ENCODE measurements at places on chromosomes 7 and 10.

DNA sequence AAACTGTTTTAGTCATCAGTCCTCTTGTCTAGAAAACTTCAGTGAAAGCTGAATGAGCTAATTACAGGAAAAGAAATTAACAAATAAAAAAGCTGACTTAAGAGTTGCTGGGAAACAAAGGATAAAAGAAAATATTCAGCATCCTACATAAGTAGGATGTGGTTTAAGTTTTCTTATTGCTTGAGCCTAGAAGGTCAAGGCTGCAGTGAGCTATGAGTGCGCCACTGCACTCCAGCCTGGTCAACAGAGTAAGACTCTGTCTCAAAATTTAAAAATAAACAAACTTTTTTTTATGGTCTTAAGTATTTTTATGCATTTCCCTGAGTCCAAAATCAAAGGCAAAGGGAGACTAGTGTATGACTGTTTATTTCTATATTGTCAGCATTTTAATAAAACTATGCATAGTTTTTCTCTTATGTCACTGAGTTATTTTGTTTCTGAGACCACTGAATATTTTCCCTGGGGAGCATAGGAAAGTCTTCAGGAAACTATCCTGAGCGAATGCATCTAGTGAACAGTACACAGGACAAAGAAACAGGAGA, 40.0 kb upstream of the LRRN3 start:
- no peak for DNase-seq

DNA sequence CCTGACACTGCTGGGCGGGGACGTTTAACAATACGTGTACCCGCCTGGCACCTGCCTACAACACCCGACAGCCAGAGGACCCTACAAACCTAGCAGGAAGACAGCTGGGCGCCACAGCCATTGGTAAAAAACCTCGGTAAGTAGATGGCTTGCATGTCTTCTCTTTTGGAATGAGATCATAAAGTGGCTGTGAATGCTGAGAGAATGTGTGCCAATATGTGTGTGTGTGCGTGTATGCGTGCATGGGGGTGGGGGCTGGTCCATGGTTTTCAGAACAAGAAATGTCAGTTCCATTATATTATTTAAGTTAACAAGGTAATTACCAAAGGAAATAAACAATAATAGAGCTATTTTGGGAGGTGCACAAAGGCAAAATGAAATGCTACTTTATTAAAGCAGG, 39.2 kb downstream of the PAPOLB start:
- DNase-seq: no peak

GRCh38 chr7:27606270-27607209, 56.1 kb downstream of the HIBADH start:
- no peak for DNase-seq

DNA sequence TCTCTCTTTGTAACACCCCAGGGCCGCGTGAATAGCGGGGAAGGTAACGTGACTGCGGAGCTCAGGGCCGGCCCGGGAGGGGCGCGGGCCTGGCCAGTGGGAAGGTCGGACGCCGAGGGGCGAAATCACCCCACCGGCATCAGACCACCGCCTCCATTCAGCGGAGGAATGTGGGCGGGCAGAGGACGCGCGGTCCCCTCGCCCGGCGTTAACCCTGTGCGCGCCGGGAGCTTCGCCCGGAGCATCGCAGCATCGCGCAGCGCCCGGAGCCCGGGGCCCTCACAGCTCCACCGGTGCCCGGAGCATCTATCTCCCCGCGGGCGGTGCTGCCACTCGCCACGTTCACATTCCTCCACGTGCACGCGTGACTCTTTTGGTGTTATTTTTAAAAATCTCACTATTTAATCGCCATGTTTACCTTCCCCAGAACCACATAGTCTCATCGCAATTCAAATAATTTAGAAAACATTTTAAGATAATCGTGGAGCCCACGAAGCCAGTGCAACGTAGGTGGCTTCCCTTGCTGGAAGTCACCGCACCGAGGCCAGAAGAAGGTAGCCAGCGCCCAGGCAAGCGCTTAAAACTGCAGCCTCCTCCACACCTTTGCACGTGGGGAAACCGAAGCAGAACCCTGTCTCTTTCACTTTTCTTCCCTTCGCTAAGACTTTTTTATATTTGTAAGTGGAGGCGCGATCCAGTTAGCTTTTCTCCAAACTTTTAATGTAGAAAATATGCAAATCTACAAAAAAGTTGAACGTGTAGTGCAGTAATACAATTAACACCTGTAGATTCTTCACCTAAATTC, 21.8 kb downstream of the FGFBP3 start:
- DNase-seq: peak; percentile 67

DNA sequence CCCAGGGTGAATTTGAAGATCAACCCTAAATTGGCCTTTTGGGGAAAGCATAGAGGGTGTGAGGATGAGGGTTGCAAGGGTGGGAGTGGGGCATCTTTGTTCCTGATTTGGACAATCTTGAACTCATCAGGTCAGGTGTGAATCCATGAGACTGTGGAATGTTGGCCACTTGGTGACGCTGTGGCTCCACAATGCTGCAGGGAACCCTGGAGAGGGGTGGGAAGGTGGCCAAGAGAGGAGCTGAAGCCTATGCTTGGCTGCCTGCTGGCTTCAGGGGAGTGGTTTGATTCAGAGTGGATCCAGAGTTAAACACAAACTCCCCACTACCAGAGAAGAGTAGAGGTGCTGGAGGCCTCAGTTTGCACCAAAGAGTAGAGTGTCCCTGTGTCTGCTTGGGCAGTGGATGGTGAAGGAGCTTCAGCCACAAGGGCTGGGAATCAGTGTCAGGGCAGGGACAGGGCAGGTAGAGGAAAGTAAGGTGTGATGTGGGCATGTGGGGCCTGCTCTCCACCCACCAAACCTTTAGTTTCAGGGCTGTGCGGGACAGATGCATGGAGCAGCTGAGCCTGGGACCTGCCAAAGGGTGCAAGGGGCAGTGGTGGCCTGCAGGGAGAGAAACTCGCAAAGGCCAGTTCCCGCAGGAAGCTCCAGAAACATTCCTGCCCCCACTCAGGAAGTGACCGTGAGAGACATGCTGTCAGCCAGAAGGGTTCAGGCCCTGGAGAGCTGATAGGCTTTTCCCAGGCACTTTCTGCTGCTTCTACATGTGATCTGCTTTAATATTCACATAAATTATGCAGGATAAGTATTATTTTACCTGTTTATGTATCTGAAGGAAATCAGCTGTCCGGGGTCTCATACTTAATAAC, 81.0 kb upstream of the PRSS58 start:
- no peak for DNase-seq

- no peak for DNase-seq
Measured at GRCh38 chr10:78390817-78391216, 357.2 kb downstream of the RPS24 start.

All from femur (tissue), 1 donor.